ENCODE measurements at places on chromosomes 2 and 18. TPM values are rescaled to one million over a fixed set of nuclear protein-coding genes. Genes with fewer than 3 reads are reported as not detected.

Gene KCNG2
- total RNA-seq: 0.20 TPM

Gene STEAP3
- 11.6 TPM for total RNA-seq

Gene BCS1L
- total RNA-seq: 43.9 TPM

Gene CD8B2
- total RNA-seq: not detected

Gene DCDC2C
- total RNA-seq: not detected

Gene ASPRV1
- 0.16 TPM for total RNA-seq

Gene CNGA3
- not detected for total RNA-seq

Gene MGAT4A
- 5.6 TPM for total RNA-seq

Gene TTC39C
- total RNA-seq: 24.6 TPM

Gene MRO
- total RNA-seq: not detected

Gene REG1B
- not detected for total RNA-seq

Gene CDH19
- total RNA-seq: 0.24 TPM

Gene PSD4
- total RNA-seq: 38.6 TPM

Gene KCNJ13
- total RNA-seq: not detected

Gene L3MBTL4
- 4.8 TPM for total RNA-seq

Gene STPG4
- total RNA-seq: 0.16 TPM

Gene ATP8B1
- 37.7 TPM for total RNA-seq

Gene ALPP
- not detected for total RNA-seq

Gene CNDP1
- total RNA-seq: not detected

Gene SP5
- 0.16 TPM for total RNA-seq

Gene SERPINB10
- total RNA-seq: 0.36 TPM

Gene ALPG
- total RNA-seq: not detected

Gene QPCT
- 5.9 TPM for total RNA-seq

Gene TMEM37
- total RNA-seq: 6.0 TPM

Gene RFX8
- not detected for total RNA-seq

Gene SERPINB4
- 418 TPM for total RNA-seq

Gene FHL2
- total RNA-seq: 39.0 TPM

Gene KIAA2012
- not detected for total RNA-seq

Gene FSIP2
- 0.24 TPM for total RNA-seq

Gene CDKL4
- 0.28 TPM for total RNA-seq

Gene LOXHD1
- total RNA-seq: 0.12 TPM

Data from esophagus mucosa (tissue), 1 donor.